NB4 (cell line): ENCODE measurements at places on chromosomes 1 and 21.
A peak's percentile ranks its signal among the peaks of the same experiment; 100 is the strongest.

- no peak for DNase-seq
Measured at GRCh38 chr1:228544021-228544850, 57.1 kb downstream of the RNF187 start.

DNA sequence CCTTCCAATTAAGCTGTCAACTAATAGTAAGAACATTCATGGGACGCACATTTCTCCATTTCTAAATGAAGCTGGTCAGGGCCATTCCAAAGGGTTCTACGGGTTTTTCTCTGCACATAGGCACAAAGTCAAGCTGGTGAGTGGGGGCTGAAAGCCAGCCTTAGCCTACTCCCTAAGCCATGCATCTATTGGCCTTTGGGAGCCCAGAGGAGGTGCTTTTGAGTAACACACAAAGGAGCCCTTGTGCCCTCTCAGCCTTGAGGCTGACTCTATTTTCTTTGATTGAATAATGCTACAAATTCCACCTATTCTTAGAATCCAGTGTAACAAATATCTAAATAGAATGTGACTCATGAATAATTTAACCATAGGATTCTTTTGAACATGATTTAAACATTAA, 73.6 kb downstream of the RGS13 start:
- no peak for DNase-seq

GRCh38 chr21:14542638-14543037, 3.5 kb downstream of the SAMSN1 start:
- peak; percentile 56 for DNase-seq

- no peak for DNase-seq
Measured at GRCh38 chr1:184504040-184504954, 117.5 kb downstream of the C1orf21 start.

GRCh38 chr1:36408479-36408878, 10.8 kb upstream of the LSM10 start:
- no peak for DNase-seq

DNA sequence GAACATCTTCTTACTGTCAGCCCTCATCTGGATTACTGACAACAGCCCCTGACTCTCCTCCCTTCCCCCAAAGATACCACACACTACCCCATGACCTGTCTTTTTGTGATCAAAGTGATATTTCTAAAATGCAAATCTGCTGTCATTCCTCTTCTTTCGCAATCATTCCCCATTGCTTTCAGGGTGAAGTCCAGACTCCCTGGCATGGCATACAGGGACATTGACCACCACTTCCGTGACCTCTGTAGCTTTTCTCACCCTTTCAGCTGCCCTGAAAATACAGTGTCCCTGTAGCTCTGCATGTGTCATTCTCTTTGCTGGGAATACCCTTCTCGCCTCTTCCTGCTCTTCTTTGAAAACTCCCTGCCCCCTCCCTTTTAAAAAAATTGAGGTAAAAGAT, 4.1 kb downstream of the SERINC2 start:
- no peak for DNase-seq
